ENCODE measurements at places on chromosomes 2 and 18.

DNA sequence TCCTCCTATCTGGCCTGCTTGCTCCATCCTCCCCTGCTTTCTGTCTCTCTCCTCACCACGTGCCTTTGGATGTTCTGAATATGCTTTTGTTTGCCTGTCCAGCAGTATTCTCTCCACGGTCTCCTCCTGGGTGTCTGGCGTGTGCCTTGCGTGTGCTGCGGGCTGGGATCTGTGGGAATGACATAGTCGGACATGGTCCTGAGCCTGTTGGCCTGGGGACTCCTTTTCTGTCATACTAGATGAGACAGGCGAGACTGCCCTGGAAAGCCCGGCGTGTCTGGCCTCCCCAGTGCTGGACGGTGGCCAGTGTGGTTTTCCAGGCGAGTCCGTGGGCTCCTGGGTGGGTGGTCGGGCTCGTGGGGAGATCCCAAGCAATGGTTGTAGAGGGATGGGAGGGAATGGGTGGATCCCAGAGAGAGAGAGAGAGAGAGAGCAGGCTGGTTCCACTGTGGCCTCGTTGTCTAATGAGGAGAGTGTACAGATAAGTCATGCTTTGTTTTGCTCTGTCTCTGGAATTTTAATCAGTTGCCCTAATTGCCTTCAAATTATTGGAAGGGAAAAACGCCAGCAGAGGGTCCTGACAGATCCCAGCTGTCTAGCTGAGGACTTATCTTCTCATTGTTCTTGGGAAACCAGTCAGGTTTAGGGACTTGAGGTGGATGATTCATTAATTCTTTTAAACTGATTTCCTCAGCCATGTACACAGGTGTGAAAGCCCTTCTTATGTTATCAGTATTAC lies 58.3 kb downstream of the HPCAL1 start:
- no peak for DNase-seq

- no peak for DNase-seq
Measured at GRCh38 chr18:79466591-79466990, 70.9 kb downstream of the NFATC1 start.

GRCh38 chr2:150817422-150817821 lies 330.0 kb upstream of the RND3 start:
- no peak for DNase-seq

DNA sequence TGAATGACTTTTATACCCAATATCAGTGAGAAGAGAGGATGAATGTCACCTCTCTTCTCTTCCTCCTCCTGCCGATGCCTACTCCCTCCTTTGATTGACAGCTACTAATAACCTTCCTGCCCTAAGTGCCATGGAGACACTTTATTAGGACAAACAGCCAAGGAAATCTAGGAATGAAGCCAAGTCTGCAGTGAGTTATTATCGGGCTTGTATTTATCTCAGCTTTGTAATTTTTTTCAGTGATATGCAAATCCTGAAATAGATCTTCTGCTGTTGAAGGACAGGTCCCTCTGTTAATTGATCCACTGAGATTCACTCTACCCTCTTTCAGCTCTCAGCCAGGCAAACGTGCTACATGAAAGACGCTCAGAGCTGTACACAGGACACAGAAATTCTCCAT lies 686.7 kb downstream of the TMEM182 start:
- no peak for DNase-seq

DNA sequence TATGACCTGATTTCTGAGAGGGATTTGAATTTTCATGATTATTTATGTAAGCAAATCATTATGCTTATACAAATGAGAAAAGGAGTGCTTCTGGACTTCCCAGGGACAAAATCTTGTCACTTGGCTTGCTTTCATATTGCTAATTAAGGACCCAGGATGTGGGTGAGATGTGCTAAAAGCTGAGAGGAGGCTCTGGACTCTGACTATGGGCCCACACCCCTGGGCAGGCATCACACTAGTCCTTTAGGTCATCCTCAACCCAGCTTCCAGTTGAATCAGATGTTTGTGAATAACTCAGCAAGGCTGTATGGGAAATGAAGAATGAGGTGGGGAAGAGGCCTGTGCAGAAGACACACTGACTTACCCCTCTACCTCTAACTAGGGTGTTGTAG lies 11.9 kb downstream of the IL1B start:
- DNase-seq = no peak

DNA sequence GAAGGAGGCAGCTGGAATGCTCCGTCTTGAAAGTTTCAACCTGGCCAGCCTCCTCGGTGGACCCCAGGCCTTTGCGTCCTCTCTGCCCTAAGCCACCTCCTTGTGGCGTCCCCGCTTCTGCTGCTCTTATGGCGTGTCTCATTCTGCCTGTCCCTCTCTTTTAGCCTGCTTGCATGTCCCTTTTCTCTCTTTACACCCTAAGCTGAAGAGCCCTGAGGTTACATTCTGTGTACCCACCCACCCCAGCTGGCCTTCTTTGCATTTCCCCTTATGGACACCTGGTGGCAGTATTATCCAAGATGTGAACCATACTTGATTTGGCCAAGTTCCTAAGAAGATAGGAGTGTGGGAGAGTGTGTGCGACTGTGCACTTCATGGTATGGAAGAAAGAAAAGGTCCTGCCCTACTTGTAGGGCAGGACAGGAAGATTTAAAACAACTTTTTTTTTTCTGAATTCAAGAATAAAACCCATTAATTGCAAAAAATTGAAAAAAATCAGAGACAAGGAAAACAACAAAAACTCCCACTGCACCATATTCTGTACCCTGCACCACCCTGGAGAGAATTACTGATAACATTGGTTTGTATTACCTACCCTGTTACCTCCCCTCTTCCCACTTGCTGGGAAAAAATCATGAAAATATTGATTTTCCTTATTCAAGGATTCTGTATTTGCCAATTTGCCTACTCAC lies 77.4 kb downstream of the DYSF start:
- DNase-seq = peak; percentile 38

DNA sequence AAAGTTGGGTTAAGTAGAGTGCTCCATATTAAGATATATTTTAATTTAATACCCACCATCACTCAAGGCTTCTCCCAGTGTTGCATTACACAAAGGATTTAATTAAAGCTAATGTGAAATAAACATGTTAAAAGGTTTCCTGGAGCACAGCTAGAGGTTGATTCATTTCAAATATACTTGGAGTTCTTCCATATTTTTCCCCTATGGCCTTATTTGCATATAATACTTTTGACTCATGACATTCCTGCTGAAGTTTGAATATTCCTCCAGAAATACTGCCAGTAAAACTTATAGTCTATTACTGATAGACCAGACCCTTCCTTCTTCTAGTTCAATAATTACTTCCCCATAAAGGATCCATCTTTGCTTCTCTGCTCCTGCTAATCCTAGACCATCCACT lies 227.5 kb downstream of the GULP1 start:
- DNase-seq = no peak

GRCh38 chr2:175003875-175004729 lies 1.1 kb downstream of the CHN1 start:
- DNase-seq = peak; percentile 77

DNA sequence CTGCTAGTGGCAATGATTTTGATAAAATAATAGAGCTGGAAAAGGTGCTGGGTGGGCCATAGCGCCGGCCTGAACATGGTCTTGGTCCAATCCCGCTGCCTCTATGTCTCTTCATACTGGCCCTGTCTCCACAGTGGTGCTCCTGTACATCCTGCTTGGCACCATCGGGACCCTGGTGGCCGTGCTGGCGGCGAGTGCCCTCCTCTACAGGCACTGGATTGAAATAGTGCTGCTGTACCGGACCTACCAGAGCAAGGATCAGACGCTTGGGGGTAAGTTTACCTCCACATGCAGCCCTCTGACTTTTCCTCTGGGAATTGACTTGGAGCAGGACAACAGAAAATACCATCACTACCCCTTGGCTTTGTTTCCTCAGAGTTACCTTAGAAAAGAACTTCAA lies 24.0 kb downstream of the IL18RAP start:
- DNase-seq = no peak

- no peak for DNase-seq
Measured at GRCh38 chr2:165032559-165032958, 77.2 kb upstream of the SLC38A11 start.

DNA sequence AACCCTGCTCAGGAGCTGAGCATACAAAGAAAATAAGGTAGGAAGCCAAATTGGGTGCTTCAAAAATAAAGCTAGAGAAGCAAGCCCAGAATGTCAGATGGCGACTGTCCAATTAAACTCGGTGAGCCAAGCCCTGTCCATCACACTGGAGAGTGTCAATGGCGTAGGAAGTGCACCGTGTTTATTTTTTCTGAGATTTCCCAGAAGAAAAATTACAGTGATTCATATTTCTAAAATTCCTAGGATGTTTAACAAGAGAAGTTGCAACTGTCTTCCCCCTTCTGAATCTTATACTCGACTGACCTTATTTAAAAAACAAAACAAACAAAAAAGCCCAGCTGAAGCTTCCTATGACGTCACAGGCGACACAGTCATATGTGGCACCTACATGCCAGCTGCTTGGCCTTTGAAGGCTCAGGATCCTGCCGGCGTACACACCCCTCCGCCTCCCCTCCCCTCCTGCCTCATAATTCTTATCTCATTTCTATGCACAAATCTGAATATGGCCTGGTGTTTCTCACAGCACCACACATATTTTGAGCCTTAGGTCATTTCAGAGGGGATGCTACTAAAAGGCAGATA lies 60.8 kb downstream of the MBP start:
- peak; percentile 26 for DNase-seq

- DNase-seq = peak; percentile 94
Measured at GRCh38 chr18:42157878-42158277, 202.8 kb downstream of the PIK3C3 start.

GRCh38 chr18:12606592-12607315 lies 51.2 kb downstream of the SPIRE1 start:
- DNase-seq = peak; percentile 62

GRCh38 chr2:64164629-64165028 lies 20.4 kb upstream of the PELI1 start:
- DNase-seq = no peak

GRCh38 chr2:240963868-240964703 lies 34.3 kb upstream of the SNED1 start:
- no peak for DNase-seq

GRCh38 chr18:37869051-37869450 lies 303.5 kb upstream of the CELF4 start:
- DNase-seq = peak; percentile 94

DNA sequence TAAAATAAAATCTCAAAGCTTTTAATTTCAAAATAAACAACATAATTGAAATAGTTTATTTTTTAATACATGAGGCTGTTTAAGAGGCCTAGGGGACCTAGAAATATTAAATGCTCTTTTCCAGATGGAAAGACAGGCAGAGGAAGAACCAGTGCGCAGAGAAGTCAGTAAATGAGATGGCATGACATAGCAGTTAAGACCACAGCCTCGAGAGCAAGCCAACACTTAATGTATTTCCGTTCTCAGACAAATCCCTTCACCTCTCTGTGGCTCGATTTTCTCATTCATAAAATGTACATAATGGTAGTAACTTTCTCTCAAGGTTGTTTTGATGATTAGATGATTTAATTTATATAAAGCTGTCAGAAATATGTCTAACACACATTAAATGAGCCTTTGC lies 405.1 kb upstream of the CWC22 start:
- no peak for DNase-seq

GRCh38 chr18:48410095-48410920 lies 1.1 kb upstream of the ZBTB7C start:
- peak; percentile 98 for DNase-seq

DNA sequence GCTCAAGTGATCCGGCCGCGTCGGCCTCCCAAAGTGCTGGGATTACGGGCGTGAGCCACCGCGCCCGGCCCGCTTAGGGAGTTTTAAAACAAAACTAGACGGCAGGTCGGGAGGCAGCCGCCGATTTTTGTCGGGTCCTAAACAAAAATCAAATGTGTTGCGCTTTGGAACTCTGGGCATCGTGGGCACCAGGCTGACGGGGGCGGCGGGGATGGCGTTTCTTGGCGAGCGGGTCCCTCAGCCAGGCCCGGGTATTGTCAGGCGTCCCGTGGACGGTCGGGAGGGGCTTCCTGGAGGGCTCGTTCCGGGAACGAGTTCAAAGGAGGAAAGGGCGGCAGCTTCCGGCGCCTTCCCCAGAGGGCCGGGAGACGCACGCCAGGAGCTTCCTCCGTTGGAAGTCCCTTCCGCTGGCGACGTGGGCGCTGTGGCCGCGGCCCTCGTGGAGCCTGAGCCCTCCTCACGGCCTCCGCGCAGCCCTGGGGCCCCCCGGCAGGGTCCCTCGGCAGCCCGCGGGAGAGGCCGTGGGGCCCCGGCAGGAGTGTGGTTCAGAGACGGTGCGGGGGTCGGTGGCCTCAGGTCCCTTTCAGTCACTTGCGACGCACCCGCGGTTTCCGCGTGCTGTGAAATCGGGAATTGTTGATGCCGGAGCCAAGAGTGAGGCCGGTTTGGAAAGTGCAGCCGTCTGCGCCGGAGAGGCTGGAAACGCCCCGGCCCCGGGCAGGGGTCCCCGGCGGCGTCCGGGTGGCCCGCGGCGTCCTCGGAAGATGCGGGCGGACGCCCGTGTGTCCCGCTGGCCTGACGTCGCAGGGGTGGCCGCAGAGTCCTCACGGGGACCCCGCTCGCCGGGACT lies 59.3 kb downstream of the EMILIN2 start:
- DNase-seq = peak; percentile 89

All from NCI-H69 (cell line).